DMS53 (cell line): ENCODE measurements at places on chromosomes 1 and 21.

GRCh38 chr1:185479796-185480195, 162.8 kb upstream of the IVNS1ABP start:
- DNase-seq: no peak

DNA sequence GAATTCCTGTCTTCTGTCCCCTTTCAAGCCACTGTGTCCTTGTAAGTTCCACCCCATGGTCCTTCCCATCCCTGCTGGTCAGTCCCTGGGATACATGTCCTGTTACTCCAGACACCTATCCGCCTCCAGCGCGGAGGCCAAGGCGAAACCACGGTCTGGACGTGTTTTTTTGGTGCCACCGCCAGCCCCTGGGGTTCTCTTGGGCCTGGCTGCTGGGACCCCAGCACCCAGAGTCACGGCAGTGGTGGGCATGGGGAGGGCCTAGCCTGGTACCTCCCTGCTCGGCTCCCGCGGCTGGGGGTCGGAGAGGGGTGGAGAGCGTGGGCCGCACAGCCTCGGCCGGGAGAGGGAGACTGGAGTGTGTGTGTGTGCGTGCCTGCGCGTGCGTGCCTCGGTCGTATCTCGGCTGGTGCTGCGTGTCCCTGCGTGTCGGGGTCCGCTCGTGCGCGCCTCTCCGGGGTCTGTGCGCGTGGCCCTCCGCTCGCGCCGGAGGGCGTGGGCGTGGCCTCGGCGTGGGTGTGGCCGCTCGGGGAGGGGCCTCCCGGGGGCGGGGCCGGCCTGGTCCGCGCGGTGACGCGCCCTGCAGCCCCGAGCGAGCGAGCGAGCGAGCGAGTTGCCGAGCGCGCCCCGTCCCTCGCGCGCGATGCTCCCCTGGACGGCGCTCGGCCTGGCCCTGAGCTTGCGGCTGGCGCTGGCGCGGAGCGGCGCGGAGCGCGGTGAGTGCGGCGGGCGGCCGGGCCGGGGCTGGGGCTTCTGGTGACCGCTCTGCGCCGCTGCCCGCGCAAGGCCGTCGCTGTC, at the start of gene VWA1:
Gene VWA1, plus strand, starts transcription at position 585 of the 798 bp plus-strand sequence. Its CDS starts 59 bp downstream, at position 644.
- peak; percentile 89 for DNase-seq

GRCh38 chr1:160374306-160375110, 7.6 kb downstream of the NHLH1 start:
- DNase-seq: peak; percentile 35

- DNase-seq: peak; percentile 16
Measured at GRCh38 chr1:55146781-55147180, 68.4 kb downstream of the USP24 start.

- DNase-seq: no peak
Measured at GRCh38 chr1:79131626-79132025, 125.1 kb upstream of the ADGRL4 start.

GRCh38 chr1:2019571-2020309, 595 bp downstream of the GABRD start:
- DNase-seq: no peak

- no peak for DNase-seq
Measured at GRCh38 chr21:42374864-42375499, 8.6 kb upstream of the TFF1 start.

DNA sequence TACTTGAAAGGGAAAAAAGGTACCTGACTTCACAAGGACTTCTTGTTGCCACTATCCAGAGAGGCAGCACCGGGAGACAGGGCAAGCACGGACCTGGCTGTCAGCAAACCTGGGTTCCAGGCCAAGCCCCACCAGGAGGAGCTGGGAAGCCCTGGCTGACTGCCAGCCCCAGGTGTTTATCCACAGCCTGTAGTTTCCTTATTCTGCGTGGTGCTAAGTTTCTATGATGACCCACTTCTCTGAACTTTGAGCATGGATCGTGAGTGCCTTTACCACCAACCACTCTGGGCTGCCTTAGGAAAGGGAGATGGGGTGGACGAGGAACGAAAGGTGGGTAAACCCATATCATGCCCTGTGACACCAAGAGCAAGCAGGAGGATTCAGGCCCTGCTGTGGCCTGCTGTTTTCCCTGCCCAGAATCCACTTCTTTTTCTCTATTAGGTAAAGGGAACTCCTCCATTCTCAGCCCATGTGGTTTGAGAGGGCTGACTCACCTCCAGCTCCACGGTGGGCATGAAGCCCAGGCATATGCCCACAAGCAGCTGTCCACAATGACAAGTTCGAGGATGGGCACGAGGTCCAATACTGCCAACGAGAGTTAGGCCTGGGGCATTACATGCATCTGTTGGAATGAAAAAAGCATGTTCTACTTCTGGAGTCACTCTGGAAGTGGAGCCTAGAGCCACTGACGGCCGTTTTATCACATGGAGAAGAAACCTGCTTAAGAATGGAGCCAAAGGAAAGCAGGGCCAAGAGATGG, 20.3 kb downstream of the TSPAN2 start:
- peak; percentile 30 for DNase-seq

DNA sequence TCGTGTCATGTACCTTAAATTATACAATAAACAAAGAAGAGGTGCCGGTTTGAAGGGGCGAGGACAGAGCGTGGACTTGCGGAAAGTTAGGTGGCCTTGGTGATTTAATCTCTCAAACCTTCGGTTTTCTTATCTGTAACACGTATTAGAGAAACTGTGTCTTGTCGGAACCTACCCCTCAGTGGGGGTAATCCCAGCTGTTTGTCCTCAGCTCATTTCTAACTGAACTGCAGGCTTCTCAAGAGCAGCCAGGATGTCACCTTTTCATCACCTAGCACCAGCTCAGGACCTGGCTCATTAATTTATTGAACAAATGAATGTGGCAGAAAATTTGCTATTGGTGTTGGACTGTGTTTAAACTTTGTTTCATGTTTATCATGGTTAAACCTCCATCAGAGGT, 31.2 kb downstream of the ITSN1 start:
- no peak for DNase-seq

GRCh38 chr1:16418823-16419425, 18.3 kb downstream of the SPATA21 start:
- no peak for DNase-seq

- DNase-seq: peak; percentile 78
Measured at GRCh38 chr1:202968895-202969295, 1.8 kb upstream of the CYB5R1 start.

GRCh38 chr1:2416403-2416802, 4.0 kb upstream of the PEX10 start:
- peak; percentile 73 for DNase-seq

DNA sequence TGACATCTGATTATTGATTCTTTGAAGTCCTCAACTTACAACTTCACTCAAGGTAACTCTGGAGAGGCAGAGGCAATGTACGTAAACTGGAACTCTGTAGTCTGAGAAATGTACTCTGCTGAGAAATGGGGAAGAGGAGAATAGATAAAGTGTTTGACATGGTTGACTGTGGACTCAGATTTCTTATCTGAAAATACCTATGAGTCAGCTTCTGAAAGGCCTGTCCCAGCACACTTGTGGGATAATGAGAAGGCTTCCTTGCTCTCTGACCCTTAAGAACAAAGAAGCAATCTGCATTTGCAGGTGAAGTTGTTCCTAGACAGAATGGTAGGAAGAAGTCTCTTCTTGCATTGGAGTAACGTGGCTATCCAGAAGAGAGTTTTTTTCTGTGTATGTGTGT, 1573.5 kb downstream of the BRINP3 start:
- no peak for DNase-seq

DNA sequence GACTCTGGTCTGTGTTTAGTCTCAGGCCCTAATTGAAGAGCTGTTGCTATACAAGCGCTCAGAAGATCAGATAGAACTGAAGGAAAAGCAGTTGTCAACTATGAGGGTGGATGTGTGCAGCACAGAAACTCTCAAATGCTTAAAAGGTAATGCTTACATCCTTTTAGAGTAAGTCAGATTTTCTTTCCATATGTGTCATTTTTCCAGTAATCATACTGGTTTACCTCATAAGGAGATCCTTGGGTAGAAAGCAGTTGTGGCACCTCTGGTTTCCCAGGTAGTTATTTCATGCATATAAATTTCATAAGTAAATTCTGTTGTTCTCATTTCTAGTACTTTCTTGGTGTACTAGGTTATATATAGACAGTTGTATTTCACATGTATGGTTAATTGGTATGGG, 43.0 kb upstream of the TARS2 start:
- DNase-seq: no peak
